Fibroblast of skin of right biceps (primary cell): ENCODE measurements at places on chromosomes 12 and 14.

GRCh38 chr14:20428010-20428365, 8.0 kb downstream of the KLHL33 start:
- DNase-seq = no peak

DNA sequence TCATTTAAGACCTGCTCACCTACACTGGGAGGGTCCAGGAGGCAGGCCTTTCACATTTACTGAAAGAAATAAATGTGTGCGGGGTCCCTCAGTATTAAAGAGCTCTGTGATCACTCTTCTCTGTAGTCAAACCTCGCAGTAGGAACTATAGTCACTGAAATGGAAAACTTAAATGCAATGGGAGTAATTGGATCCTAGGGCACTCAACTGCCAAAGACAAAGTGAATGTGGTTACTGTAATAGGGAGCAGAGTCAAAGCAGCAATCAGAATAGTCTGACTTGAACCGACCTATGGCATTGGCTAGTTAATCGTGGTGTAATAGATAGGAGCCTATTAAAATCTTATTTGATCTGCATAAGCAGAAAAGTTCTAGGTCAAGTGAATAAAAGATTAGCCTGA, 26.6 kb upstream of the DYRK2 start:
- no peak for DNase-seq

GRCh38 chr12:53829130-53829819, 77.5 kb upstream of the CISTR start:
- DNase-seq = no peak

- DNase-seq = no peak
Measured at GRCh38 chr14:70665448-70666360, 24.0 kb downstream of the TTC9 start.

- no peak for DNase-seq
Measured at GRCh38 chr12:53207042-53207441, at the start of gene ITGB7. Gene ITGB7 (minus strand): TSS chr12:53207251. CDS start chr12:53200443, 6,808 bp downstream.

DNA sequence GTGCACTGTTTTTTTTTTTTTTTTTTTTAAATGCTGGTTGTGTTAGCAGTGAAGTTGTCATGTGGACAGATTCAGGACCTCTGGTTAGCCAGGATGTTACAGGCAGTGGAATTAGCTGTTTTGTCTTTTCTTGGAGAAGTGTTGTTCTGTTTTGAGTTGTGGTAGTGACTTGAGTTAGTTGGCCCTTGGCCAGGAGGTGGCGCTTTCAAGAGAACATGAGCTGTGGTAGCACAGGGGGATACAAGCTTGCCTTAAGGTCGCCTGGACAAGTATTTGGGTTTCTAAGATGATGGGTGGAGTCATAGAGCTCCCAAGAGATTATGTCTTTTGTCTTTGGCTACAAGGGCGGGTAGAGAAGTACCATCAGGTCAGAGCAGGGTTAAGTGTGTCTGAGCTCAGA, 33.3 kb upstream of the CCDC198 start:
- DNase-seq = no peak

- no peak for DNase-seq
Measured at GRCh38 chr12:94798113-94798512, 147.8 kb upstream of the TMCC3 start.

GRCh38 chr14:32319368-32320049, 9.6 kb upstream of the AKAP6 start:
- DNase-seq = peak; percentile 33

GRCh38 chr14:26589925-26590324, 7.9 kb downstream of the NOVA1 start:
- no peak for DNase-seq

- peak; percentile 39 for DNase-seq
Measured at GRCh38 chr12:78698747-78699146, 165.8 kb upstream of the SYT1 start.

DNA sequence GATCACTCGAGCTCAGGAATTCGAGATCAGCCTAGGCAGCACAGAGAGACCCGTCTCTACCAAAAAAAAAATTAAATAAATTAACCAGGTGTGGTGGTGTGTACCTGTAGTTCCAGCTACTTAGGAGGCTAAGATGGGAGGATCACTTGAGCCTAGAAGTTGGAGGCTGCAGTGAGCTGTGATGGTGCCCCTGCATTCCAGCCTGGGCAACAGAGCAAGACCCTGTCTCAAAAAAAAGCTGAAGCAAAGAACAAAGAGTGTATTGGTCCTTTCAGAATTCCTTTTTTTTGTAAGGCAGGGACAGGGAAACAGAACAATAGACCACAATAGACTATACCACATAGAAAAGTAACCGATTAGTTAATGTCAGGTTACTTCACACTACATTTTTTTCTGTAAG, 47.4 kb downstream of the MARK3 start:
- DNase-seq = no peak

GRCh38 chr14:103078860-103079587, 5.0 kb upstream of the LBHD2 start:
- no peak for DNase-seq

GRCh38 chr14:55332654-55333570, 61.7 kb downstream of the FBXO34 start:
- DNase-seq = no peak

- DNase-seq = no peak
Measured at GRCh38 chr14:100372357-100373048, 49.4 kb downstream of the SLC25A47 start.

DNA sequence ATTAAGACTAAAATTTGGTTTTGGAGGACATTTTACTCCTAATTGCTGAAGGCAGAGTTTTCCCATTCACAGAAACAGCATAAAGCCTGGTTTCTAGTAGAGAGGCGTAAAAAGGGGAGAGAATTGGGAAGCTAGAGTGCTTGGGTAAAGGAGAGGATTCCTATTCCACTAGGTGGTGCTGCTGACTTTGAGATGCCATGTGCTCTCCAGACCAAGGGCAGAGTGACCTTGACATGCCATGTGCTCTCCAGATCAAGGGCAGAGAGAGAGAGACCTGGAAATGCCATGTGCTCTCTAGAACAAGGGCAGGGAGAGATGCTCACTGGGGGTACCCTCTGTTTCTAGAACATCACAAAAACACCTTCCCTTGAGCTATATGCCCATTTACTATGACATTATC, 176.2 kb upstream of the PDZRN4 start:
- DNase-seq = no peak

DNA sequence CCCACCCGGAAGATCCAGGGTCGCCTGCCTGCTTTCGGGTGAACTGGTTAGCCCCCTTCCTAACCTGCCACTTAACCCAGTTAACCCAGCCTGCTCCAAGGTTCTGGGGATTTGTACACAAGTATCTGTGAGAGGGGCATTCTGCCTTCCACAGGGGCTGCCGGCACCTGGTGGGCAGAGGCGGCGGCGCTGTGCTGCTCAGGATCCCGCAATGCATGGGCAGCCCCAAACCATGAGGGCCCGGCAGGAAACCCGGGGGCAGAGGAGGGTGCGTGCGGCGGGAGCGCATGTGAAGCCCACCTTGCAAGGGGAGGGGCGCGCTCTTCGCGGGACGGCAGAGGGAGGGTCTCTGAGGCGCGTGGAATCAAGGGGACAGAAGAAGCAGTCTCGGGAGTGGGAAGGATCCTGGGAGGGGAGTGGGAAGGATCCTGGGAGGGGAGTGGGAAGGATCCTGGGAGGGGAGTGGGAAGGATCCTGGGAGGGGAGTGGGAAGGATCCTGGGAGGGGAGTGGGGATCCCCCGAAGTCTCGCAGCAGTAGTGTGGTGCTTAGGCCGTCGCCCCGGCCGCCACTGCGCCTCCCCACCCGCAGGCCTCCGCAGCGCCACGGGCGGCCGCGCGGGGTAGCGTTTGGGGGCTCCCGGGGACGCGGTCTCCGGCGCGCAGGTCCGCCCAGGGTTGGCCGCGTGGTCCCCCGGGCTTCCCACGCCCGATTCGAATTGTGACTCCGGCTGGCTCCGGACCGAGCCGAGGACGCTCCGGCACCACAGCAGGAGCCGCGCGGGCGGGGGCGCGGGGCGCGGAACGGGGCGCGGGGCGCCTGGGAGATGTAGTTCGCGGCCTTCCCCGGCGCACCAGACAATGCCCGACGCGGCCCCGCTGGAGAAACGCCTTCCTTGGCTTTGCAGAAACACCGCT, 4.9 kb upstream of the MTA1 start:
- peak; percentile 67 for DNase-seq
